A549 treated with RU486 at 1 μM for 4 hours (cell line): ENCODE measurements at places on chromosomes 2 and 18. TPM values are rescaled to one million over a fixed set of nuclear protein-coding genes. Genes with fewer than 3 reads are reported as not detected.

ASNSD1 gene
- total RNA-seq: 27.1 to 41.2 TPM (median 36.4 TPM) in 5 replicates

PRSS56 gene
- 0.14 to 0.27 TPM (median 0.22 TPM) in 4 of 5 replicates, not detected in the other for total RNA-seq

UGT1A4 gene
- total RNA-seq: 0.05 to 0.10 TPM in 2 of 5 replicates, not detected in the others

TEKT4 gene
- not detected in 5 replicates for total RNA-seq

MBOAT2 gene
- 16.6 to 31.7 TPM (median 30.7 TPM) in 5 replicates for total RNA-seq
